SK-N-SH treated with all-trans-retinoic acid at 6 μM for 48 hours (cell line): ENCODE measurements at places on chromosomes 7 and 10.
A peak's percentile ranks its signal among the peaks of the same experiment; 100 is the strongest.

DNA sequence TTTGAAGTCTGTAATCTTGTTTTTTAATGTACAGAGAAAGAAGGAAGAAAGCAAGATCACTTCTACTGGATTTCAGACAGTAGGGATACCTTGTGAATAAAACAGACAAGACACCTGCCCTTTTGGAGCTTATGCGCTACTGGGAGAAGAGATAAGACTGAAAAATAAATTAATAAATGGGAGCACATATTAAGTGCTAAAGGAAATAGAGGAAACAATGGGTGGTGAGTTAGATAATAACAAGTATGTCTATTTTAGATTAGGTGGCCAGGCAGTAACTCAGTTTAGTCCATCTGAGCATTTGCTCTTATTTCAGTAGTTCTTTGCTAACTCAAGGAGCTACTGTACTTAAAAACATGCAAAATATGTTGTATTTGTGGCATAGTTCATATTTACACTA, 15.9 kb downstream of the MIOS start:
- ATAC-seq: no peak

DNA sequence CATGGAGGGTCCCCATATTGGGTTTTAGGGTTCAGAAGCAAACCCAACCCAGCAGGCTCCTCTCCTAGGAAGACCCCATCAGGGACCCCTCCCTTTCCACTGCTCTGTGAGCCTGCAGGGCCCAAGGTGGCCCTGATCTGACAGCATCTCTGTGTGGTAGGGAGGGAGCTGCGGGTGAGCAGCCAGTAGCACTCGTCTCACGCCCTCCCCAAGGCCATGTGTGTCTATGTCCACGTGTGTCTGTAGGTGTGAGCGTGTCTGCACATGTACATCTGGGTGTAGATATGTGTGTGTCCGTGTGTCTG, 103.5 kb upstream of the FAM20C start:
- peak; percentile 4; the same call in 2 of the 3 replicates for ATAC-seq

DNA sequence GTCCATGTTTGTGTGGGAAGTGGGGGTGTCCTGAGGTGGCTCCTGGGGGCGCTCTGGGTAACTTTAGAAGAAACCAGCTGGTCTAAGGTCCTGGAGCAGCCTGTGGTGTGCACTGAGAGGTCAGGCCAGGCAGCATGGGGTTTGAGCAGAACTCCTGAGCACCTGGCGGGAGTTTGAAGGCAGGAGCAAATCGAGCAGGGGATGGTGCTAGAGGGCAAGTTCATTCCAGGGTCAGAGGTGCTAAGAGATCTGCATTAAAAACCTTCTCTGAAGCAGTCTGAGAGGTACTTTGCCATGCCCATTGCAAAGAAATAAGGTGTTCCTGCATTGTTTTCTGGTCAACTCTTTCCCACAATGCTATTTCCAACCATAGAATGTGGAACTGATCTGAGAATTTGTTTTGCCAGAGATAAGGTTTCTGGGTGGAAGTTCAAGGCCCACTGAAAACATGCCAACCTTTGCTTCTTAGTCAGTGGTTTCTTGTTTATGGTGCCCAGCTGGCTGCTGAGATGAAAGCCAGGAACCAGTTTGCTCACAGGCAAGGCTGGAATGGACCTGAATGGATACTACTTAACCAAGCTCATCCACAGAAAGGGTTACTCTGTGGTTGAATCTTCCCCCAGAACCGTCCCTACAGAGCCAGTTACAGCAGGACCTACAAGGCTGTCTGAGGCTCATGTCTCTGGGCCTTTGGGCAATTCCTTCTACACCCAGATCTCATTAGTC, 136.3 kb upstream of the TMEM72 start:
- ATAC-seq: no peak

GRCh38 chr7:25788371-25788770, 363.6 kb upstream of the NFE2L3 start:
- ATAC-seq: no peak

- ATAC-seq: no peak
Observed at GRCh38 chr7:127993987-127994386, 37.2 kb downstream of the LRRC4 start.

DNA sequence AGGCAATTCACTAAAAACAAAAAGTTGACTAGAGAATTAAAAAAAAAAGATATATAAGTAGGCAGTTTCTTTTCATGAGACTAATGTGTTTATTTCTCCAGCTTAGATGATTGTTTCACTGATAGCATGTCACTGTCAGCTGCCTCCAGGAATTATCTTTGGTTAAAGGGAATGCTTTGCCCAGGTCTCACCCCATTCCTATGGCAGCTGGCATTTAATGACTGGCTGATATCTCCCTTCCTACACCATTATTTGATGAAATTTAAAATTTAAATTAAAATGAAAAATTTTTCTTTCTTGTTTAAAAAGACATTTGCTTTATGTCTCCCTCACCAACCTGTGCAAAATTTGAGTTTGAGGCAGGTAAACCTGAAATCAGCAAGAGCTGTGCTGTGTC, 214.5 kb upstream of the PRSS1 start:
- ATAC-seq: no peak

DNA sequence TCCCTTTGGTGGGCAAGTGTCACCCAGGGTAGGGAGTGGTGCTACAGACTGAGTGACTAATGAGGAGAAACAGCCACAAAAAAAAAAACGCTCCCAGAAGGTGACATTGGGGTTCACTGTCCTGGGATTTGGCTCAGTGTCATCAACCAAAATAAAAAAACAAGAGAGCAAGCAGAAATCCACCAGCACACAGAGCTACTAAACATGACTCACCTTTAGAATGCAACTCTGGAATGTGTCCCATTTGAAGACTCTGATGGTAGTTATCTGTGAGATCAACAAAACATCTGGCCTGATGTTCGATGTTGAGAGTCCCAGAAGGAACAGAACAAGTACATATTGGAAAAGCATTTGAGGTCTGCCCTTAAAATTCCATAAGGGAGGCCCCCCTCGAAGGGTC, 200.3 kb upstream of the LYZL2 start:
- no peak for ATAC-seq

- no peak for ATAC-seq
Observed at GRCh38 chr7:154909241-154910105, 93.5 kb downstream of the PAXIP1 start.

GRCh38 chr10:1563028-1563427, 174.3 kb downstream of the ADARB2 start:
- no peak for ATAC-seq

- ATAC-seq: no peak; the same call in 2 of the 3 replicates
Observed at GRCh38 chr7:99014113-99014985, 129.6 kb downstream of the SMURF1 start.

DNA sequence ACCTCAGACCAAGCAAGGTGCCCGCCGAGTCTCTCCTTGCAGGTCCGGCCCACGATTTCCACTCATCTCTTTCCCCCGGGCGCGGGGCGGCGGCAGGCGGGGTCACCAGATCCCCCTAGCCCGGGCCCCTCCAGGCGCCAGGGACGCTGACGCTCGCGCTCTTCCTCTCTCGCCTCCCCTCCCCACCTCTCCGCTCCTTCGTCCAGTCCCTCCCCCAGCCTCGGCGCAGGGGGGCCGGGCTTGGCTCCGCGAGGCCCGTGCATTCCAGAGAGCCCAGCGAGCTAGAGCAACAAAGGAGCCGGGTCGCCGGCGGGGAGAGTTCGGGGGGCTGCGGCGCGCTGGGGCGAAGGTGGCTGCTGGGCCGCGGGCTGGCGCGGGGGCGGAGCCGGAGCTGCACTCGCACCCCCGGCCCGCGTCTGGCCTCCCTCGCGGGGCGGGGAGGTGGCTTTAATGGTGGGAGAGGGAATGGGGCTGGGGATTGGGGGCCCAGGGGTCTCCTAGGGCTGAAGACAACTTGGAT, at the start of gene SMO:
Gene SMO (plus strand): TSS at position 262 of the 520 bp plus-strand sequence. CDS start 519 bp downstream, outside the sequence.
- ATAC-seq: peak; percentile 88

DNA sequence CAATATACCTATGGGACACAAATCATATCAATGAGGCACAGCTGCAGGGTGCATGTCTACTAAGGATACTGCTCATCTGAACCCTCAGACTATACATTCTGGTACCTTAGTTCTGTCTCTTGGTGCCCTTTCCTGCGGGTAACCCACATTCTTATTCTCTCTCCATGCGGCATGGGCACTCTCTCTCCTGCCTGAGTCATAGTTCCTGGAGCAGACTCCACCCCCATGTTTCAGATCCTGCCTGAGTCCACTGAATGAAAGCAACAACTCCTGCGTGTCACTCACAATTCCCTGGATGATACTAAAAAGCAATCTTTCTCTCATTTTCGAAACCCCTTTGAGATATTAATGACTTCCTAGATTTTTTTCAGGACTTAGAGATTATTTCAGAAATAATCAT, 653.1 kb upstream of the C7orf33 start:
- peak; percentile 80 for ATAC-seq

- no peak for ATAC-seq
Observed at GRCh38 chr7:69162326-69162725, 435.9 kb upstream of the AUTS2 start.

DNA sequence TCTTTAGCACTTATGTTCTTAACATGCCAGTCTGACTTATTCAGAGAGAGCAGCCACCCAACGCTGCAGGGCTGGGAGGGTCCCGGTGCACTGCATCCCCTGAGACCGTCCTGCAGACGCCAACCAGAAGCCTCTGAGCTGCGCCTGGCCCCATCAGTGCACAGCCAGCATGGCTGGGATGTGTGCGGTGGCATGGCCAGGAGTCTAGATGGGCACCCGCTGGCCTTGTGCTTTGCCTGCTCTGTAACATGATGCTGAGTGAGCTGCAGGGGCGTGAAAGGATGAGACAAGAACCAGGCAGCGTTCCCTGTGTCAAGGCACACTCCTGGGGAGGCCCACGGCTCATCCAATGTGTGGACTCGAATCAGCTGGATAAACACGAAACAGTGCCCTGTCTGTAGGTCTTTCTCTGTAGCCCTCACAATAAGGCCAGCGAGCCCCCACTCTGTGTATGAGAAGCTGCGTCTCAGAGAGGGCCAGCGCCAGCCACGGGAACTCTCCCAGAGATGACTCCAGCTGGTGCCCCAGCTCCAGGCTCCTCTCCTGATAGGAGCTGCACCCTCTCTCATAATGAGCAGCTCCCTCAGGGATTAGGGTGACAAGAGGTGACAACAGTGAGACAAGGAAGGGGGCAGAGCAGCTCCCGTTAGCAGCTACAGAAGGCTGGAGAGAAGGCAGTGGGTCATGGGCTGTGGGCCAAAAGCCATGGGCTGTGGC, 96.8 kb downstream of the TNS3 start:
- peak; percentile 10 for ATAC-seq

- no peak for ATAC-seq
Observed at GRCh38 chr10:43867113-43867512, 218.4 kb upstream of the ZNF32 start.

DNA sequence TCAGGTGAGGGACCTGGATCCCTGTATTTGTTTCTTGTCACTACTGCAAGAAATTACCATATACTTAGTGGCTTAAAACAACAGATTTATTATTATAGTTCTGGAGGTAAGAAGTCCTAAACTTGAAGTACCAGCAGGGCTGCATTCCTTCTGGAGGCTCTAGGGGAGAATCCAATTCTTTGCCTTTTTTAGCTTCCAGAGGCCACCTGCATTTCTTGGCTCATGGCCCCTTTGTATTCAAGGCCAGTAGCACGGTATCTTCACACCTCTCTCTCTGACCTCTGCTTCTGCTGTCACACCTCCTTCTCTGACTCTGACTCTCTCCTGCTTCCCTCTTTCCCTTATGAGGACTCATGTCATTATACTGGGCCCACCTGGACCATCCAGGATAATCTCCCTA, 2.2 kb upstream of the LHPP start:
- ATAC-seq: no peak

- ATAC-seq: no peak
Observed at GRCh38 chr10:387909-388660, 252.8 kb downstream of the ZMYND11 start.

DNA sequence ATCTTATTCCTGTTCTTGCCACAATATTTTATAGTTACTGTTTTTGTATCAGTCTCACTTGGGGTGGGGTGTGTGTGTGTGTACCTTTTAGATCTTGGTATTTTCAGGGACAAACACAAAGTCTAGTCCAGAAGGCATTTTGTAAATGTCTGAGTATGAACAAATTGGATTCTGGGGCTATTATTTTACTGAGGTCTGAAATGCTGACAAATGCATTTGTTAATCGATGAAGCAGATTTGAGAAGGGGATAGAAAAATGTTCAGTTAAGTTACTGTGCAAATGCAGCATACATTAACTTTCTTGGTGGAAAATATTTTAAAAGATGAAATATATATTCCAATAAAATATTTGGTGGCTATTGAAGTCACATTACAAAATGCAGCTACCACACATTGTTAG, 267.4 kb downstream of the EXOC4 start:
- ATAC-seq: no peak

GRCh38 chr10:88415533-88416130, 167.5 kb downstream of the RNLS start:
- ATAC-seq: no peak

DNA sequence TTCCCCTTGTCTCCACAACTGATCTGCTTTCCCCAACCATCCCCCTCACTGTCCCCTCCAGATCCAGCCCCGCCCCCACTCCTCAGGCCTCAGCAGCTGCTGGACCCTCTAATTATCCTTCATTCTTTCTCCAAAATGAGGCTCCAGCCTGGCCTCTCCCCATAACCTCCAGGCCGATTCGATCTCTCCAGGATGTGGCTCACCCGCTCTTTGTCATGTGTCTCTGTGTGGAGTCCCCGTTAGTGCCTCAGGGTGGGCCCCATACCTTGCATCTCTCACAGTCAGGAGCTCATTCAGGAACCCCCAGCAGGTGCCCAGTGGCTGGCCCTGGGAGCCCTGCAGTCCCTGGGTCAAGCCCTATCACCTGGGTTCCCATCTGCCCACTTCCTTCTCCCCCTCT, 1.3 kb downstream of the PILRA start:
- no peak for ATAC-seq

DNA sequence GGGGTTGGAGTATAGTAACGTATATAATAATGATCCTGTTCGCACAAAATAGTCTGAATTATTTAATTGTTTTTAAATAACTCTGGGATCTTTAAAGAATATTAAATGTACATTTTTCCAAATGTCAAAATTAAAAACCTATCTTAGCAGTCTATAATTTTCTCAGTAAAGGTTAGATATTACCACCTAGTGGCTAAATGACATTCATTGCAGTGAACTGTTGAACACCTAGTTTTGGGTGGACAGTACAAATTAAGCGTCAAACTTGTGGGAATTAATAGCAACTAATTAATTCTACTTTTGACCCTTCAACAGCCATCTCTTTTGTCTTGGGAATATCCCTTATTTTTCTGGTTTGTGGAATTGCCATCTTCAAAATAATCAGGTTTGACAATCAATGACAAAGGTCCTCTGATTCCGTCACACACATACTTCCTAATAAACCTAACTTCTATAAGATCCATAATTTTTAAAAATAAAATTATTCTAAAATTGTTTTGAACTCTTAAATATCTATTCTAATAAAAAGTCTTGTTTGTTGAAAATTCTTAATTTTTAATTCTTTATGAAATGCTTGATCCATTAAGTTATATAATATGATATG, 165.7 kb downstream of the SEMA3D start:
- peak; percentile 31; the same call in 1 of the 3 replicates for ATAC-seq

- ATAC-seq: no peak
Observed at GRCh38 chr10:88316292-88316861, 266.7 kb downstream of the RNLS start.
